ENCODE measurements at places on chromosomes 1 and 21.

- no peak for DNase-seq
These were observed 29.9 kb downstream of the GIPC2 start for GRCh38 chr1:78075621-78076020.

- DNase-seq, result no peak
These were observed 4.5 kb upstream of the IL10RB start for GRCh38 chr21:33261635-33262034.

GRCh38 chr1:162372159-162373071 lies 4.2 kb downstream of the SPATA46 start:
- no peak for DNase-seq

DNA sequence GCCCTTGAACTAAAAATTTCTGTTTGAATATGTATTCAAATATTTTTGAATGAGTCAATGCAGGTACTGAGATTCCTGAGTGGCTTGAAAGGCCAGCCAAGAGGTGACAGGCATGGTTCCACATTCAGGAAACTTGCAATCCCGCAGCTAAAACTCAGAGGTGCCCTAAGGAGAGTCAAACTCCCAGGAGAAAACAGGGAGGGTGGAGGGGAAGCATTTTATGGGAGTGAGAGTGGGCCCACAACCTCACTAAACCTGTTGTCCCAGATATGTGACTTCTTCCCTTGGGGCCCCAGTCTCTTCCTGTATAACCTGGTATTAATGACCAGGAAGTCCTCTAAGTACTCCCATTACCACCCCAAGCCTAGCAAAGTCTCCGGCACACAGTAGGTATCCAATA lies 189.6 kb downstream of the PLPP3 start:
- DNase-seq, result no peak

DNA sequence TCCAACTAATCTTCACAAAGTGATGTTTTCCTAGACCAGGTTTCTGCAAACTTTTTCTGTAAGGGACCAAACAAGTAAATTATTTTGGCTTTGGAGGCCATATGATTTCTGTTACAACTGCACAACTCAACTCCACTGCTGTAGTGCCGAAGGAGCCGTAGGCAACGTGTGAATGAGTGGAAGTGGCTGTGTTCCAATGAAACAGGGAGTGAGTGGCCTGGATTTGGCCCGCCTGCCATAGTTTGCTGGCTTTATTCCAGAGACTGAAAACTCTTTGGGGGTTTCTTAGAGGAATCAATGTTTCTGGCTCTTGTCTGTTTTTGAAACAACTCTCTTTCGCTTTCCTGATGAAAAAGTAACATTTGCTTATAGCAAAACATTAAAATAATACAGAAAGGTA lies 12.6 kb upstream of the ACTL8 start:
- DNase-seq, result no peak

- no peak for DNase-seq
These were observed 24.8 kb upstream of the HP1BP3 start for GRCh38 chr1:20811916-20812315.

- DNase-seq, result no peak
These were observed 195.7 kb downstream of the GPATCH2 start for GRCh38 chr1:217435204-217435603.

GRCh38 chr21:15837645-15838044 lies 107.9 kb downstream of the USP25 start:
- DNase-seq, result no peak

DNA sequence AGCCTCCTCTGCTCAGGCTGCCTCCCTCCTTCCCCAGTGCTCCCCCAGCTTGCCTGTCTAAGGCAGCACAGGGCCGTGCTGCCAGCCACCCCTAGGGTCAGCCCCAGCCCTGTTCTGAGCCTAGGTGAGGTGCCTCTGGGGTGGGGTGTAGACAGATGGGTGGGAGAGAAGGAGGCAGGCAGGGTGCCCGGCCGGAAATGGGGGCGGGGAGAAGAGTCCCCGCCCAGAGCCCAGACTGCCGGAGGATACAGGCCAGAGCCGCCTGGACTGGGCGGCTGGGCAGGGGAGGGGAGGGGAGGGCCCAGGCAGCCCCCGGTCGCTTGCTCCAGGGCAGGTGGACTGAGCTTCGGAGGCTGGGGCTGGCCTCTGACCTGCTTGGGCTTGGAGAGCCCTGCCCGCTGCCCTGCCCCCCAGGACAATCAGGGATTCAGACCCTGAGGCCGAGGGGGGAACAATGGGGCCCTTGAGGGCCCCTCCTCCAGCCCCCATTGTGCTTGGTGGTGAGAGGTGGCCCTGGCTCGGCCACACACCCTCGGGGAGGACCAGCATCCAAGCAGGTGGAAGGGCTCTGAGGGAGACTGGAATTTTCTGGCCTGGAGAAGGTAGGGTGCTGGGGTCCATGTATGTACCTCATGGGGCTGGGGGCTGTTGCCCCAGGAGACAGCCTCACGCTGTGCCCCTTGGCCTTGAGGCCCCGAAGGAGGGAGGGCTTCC lies at the start of gene GJC2:
Gene GJC2 (plus strand): TSS at position 525 of the 714 bp plus-strand sequence. CDS start 7,829 bp downstream, outside the sequence.
- no peak for DNase-seq

DNA sequence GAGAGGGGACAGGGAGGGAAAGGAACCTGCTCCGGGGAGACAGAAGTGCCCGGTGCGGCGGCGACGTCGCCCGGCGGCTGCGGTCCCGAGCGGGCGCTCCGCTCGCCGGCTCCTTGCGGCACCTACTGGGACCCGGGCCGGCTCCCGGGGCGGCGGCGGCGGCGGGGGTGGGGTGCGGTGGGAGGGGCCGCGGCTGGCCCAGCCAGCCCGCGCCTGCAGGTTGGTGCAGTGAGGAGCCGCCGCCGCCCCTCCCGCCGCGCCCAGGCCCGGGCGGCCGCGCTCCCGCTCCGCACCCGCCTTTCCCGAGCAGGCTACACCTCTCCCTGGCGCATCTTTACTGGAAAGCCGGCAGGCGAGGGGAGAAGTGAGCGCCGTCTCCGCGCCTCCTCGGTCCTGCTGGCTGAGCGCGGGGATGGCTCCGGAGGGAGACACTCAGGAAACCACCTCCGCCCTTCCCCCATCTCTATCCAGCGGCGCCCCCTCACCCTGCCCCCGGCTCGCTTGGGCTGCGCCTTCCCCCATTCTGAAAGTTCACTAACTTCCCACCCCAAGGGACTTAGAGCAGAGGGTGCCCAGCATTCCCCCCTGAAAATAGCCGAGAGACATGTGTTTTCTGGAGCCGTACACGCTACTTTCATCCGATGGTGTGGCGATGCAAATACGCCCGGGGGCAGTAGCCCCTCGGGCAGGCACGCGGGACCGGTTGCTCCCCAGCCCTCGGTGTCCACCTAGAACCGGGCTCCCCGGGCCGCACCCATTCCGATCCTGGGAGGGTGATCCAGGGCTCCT lies at the start of gene PLD5:
Gene PLD5 (minus strand): TSS at position 127 of the 789 bp plus-strand sequence.
- no peak for DNase-seq

GRCh38 chr1:159880430-159880829 lies 18.0 kb upstream of the VSIG8 start:
- DNase-seq, result no peak

GRCh38 chr1:227190321-227190720 lies 128.0 kb downstream of the CDC42BPA start:
- no peak for DNase-seq

DNA sequence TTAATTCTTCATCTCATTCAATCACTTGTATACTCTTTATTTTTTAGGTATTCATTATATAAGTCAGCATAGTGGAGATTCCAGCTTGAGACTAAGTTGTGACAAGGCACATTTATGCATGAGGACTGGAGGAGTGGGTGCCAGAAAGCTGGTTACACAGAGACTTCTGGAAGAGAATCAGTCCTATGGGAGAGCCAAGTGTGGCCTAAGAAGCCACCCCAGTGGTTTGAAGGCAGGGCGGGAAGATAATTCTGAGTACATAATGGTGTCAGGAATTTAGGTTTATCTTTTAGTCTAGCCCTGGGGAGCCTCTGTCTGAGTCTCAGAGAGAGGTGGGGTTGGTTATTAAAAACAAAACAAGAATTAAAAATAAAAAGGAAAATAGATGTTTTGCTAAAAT lies 83.0 kb downstream of the SPAG17 start:
- no peak for DNase-seq

GRCh38 chr1:155186067-155186793 lies 12.6 kb downstream of the TRIM46 start:
- DNase-seq, result no peak

GRCh38 chr1:105243411-105243810 lies 1493.7 kb downstream of the AMY1C start:
- DNase-seq, result no peak

DNA sequence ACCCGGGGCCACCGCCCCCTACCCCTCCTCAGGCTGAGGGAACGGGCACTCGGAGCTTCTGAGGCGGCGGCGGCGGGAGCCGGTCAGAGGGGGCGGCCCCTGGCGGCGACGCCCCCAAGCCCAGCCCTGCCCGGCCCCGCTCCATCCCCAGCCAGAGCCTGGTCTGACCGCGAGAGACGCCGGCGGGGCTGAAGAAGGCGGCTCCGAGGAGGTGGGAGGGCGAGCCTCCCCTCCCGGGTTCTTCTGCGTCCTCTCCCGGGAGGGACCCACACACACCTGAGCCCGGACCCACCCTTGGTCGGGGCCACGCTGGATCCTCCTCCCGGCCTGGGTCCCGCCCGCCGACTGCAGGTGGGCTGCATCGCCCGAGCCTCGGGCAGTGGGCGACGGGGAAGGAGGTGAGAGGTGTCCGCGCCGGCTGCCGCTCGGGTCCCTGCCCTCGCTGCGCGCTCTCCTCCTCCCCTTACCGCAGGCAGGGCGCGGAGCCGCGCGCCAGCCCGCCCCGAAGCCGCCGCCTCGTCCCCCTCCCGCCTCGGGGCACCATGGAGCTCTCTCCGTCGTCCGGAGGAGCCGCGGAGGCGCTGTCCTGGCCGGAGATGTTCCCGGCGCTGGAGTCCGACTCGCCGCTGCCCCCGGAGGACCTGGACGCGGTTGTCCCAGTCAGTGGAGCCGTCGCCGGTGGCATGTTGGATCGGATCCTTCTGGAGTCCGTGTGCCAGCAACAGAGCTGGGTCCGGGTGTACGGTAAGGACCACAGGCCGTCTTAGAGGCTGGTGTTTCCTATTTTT lies at the start of gene RASAL2:
Gene RASAL2 (plus strand): TSS at position 154 of the 788 bp plus-strand sequence. CDS start 389 bp downstream, at position 543.
- peak; percentile 59 for DNase-seq

DNA sequence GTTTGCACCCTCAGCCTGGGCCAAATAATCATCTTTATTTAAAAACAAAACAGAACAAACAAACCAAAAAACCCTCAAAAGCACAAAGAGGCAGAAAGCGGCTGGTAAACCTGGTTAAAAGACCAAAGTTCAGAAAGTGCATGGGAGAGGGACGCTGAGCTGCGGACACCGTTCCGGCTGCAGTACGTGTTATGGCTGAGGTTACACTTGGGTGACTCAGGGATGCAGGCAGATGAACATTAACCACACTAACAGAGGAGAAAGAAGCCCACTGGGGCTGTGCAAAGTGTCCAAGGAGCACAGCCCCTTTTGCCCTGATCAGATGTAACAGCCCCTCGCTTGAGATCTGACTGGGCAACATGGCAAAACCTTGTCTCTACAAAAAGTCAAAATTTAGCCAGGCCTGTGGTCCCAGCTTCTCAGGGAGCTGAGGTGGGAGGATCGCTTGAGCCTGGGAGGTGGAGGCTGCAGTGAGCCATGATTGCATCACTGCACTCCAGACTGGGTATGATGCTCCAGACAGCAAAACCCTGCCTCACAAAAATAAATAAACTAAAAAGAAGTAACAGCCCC lies 28.3 kb downstream of the GPR157 start:
- no peak for DNase-seq

DNA sequence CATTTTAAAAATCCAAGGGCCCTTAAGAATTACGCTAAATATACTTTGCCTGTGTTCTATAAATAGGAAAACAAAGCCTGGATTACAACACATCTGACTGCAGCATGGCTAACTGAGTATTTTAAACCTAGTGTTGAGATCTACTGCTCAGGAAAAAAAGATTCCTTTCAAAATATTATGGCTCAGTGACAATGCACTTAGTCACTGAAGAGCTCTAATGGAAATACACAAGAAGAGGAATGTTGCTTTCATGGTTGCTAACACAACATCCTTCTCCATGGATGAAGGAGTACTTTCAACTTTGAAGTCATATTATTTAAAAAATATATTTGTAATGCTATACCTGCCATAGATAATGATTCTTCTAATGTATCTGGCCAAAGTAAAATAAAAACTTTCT lies 248.3 kb upstream of the NEGR1 start:
- DNase-seq, result no peak

Measured in foreskin melanocyte (primary cell).